ENCODE measurements at places on chromosomes 2 and 18. TPM values are rescaled to one million over a fixed set of nuclear protein-coding genes. Genes with fewer than 3 reads are reported as not detected.

The TUBA3E gene
- total RNA-seq = 0.10 TPM

The TTN gene
- total RNA-seq = not detected

The IFIH1 gene
- total RNA-seq = 18.6 TPM

The CCDC150 gene
- 1.4 TPM for total RNA-seq

The CROCC2 gene
- total RNA-seq = not detected

The COL5A2 gene
- total RNA-seq = 160 TPM

The CAPN14 gene
- not detected for total RNA-seq

The ZNF407 gene
- 5.6 TPM for total RNA-seq

The MXD1 gene
- total RNA-seq = 1.6 TPM

The KCNK3 gene
- 0.12 TPM for total RNA-seq

The TUBA4B gene
- not detected for total RNA-seq

The AMER3 gene
- not detected for total RNA-seq

The SCN9A gene
- total RNA-seq = 3.9 TPM

The ITPRIPL1 gene
- total RNA-seq = not detected

The CXCR4 gene
- total RNA-seq = 0.06 TPM

The RNF103 gene
- total RNA-seq = 9.0 TPM

The LONRF2 gene
- total RNA-seq = 1.2 TPM

The ZNF2 gene
- total RNA-seq = 5.0 TPM

The ZEB2 gene
- 17.0 TPM for total RNA-seq

The CDK5R2 gene
- 0.45 TPM for total RNA-seq

The FBXO48 gene
- total RNA-seq = 0.72 TPM

The SULT1C4 gene
- not detected for total RNA-seq

The TFPI gene
- total RNA-seq = 90.7 TPM

The CD28 gene
- not detected for total RNA-seq

The MC2R gene
- not detected for total RNA-seq
